NCI-H345 (cell line): ENCODE measurements at places on chromosomes 4 and X.

DNA sequence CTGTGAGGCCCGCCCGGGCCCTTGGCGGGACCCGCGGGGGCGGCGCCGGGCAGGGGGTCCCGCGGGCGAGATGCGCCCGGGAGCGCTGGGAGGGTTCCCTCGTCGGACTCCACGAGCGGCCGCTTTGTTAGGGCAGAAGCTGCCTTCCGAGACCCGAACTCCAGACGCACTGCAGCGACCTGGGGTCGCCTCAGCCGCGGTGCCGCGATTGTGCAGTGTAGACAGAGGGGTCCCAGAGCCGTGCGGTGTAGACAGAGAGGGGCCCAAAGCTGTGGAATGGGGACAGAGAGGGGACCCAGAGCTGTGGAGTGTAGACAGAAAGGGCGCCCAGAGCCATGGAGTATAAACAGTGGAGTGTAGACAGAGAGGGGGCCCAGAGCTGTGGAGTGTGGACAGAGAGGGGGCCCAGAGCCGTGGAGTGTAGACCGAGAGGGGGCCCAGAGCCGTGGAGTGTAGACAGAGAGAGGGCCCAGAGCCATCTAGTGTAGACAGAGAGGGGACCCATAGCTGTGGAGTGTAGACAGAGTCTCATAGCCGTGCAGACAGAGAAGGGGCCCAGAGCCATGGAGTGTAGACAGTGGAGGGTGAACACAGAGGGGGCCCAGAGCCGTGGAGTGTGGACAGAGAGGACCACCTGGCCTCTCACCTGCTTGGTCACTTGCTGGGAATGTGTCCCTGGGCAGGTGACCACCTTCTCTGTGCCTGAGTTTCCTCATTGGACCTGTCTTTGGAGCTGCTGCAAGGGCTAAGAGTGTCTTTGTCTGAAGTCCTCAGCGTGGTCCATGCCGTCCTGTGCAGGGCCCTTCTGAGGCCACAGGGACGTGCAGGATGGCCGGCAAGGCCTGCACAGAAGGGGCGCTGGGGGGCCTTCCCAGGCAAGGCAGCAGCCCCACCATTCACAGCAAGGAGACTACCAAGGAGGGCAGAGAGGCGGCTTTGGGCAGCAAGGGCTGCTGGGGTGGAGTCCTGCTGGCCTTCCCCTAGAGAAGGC lies 875 bp downstream of the RGS12 start:
- DNase-seq: no peak

GRCh38 chrX:39167791-39168190 lies 366.5 kb downstream of the MID1IP1 start:
- DNase-seq: no peak

GRCh38 chr4:30770812-30771211 lies 50.6 kb downstream of the PCDH7 start:
- DNase-seq: no peak

DNA sequence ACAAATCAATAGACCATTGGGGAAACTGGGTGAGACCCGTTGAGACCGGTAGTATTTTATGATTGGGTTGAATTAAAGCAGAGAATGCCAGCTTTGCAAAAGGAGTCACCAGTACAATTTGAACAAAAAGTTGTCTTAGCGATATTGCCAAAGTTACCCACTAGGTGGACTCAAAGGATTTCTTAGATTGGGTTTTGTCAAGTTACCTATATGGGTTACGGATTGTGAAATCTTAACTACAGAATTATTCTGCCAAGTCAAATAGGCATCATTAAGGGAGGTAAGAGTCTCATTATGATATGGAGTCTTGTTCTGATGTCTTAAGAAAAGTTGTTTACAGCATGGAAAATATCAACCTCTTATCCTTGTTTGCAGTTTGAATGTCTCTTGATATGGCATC lies 15.0 kb upstream of the CT47A1 start:
- no peak for DNase-seq

DNA sequence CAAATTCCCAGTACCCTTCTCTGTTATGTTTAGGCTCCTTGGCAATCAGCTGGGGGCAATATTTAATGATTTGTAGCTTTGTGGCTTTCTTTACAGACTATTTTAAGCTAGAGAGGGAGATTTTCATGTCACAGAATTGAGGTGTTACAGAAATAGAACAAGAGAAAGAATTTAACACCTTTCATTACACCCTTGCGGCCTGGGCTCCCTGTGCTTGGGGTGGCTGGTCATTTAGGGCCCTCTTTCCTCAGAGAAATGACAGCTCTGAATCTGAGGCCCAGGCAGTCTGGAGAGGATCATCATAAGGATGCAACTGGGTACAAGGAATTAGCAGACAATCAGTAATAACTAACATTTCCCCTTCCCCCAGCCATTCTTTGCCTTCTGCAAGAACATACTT lies 104.5 kb upstream of the INTU start:
- DNase-seq: no peak

GRCh38 chrX:15202454-15203177 lies 67.3 kb downstream of the ASB9 start:
- DNase-seq: no peak

DNA sequence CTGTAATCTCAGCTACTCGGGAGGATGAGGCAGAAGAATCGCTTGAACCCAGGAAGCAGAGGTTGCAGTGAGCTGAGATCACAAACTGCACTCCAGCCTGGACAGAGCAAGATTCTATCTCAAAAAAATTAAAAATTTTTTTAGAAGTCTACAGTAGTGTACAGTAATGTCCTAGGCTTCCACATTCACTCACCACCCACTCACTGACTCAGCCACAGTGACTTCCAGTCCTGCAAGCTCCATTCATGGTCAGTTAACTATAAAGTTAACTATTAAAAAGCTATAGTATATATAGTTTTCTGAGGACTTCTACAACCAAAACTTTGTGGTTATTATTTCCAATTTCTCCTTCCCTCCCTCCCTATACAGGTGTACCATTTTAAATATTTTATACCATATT lies 34.7 kb upstream of the NEUROG2 start:
- DNase-seq: no peak

DNA sequence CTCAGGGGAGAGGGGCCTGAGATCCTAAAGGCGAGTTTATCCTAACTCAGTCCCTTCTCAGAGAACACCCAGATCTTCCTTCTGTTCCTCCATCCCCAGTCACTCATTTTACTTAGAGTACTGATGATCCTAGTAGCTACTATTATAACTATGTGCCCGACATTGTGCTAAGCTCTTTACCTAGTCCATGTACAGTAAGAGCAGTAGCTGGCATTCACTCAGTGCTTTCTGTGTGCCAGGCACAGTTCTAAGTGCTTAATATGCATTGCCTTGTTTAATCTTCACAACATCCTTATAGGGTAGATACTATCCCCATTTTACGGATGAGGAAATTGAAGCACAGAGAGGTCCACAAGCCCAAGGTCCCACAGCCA lies 58.3 kb downstream of the FRMPD3 start:
- no peak for DNase-seq

DNA sequence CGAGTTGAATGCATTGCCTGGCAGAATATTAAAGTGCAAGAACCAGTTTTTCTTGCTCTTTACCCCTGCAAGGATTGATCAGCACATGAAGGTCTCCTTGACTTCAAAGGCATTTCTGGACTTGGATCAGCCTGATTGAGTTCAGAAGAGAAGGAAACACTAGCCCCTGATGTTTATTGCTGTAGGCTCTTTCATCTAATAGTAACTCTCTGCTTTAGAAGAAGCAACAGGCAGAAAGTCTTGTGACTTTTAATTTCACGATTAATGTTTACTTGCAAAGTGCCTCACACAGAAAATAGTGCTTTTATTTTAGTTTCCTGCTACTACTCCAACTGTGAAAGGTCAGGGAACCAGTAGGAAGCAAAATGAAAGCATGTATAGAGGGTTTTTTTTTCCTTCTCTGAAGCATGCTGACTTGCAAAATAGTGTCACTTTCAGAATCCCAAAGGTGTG lies 69.1 kb downstream of the PCDH7 start:
- DNase-seq: no peak

DNA sequence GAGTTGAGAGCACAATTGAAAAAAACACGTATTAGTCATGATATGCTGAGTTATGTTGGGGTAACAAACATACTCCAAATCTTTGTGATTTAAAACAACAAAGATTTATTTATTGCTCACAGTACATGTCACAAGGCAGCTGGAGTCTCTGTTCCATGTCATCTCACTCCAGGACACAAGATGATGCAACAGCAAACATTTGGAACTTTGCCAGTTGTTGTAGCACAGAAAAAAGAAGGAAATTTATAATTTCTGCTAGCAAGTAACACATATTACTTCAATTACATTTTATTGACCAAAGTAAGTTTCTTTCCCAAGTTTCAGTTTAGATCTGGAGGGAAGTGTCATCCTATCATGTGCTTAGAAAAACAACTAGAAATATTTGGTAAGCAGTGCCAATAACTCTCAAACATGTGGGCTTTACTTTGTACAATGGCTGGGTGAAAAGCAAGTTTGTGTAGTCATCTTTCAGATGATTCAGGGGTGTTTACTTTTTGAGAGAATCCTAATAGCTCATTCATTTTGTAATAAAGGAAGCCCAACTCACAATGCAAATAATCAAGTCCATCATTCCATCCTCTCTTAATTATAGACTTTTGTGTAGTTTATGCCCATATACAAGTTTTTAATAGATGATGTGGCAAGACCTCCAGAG lies 452.3 kb downstream of the ZIC3 start:
- no peak for DNase-seq

DNA sequence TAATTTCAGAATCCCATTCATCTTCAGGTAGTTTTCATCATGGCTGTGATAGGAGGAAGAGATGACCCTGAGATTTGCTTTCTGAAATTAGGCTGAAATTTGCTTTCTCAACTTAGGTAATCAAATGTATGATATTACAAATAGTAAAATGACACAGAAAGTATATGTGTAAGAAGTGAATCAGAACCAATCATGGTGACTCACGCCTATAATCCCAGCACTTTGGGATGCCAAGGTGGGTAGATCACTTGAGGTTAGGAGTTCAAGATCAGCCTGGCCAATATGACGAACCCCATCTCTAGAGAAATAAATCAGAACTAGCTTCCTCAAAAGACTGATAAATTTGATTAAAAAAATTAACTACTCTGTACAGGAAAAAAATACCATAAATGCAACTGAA lies 555.4 kb downstream of the STPG2 start:
- DNase-seq: no peak

- DNase-seq: no peak
These were observed 13.3 kb downstream of the CYP4V2 start for GRCh38 chr4:186204686-186205085.

DNA sequence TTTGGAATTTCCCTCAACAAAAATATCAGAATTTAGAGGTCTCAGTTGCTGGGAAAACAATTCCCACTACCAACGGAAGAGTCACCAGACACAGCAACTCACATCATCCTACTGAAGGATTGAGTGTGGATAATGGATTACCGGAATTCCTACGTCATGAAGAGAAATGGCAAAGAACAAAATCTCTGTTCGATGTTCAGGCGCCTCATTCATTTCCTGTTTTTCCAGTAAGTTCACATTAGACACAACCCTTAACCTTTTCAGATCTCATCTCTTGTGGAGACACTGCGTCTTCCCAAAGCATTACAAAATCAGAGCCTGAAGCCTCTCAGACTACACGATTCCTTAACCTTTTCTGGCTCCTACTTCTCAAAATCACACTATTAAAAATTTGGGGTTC lies 58.5 kb upstream of the CPEB2 start:
- no peak for DNase-seq

- no peak for DNase-seq
These were observed 76.0 kb upstream of the ITM2A start for GRCh38 chrX:79443121-79443520.

GRCh38 chrX:86910602-86911311 lies 606.8 kb upstream of the KLHL4 start:
- DNase-seq: no peak

- peak; percentile 45 for DNase-seq
These were observed 3.5 kb upstream of the SLIT2 start for GRCh38 chr4:20248155-20248558.

- DNase-seq: no peak
These were observed 83.9 kb downstream of the MAMLD1 start for GRCh38 chrX:150446995-150447394.

GRCh38 chrX:50770702-50771101 lies 43.3 kb downstream of the SHROOM4 start:
- no peak for DNase-seq

DNA sequence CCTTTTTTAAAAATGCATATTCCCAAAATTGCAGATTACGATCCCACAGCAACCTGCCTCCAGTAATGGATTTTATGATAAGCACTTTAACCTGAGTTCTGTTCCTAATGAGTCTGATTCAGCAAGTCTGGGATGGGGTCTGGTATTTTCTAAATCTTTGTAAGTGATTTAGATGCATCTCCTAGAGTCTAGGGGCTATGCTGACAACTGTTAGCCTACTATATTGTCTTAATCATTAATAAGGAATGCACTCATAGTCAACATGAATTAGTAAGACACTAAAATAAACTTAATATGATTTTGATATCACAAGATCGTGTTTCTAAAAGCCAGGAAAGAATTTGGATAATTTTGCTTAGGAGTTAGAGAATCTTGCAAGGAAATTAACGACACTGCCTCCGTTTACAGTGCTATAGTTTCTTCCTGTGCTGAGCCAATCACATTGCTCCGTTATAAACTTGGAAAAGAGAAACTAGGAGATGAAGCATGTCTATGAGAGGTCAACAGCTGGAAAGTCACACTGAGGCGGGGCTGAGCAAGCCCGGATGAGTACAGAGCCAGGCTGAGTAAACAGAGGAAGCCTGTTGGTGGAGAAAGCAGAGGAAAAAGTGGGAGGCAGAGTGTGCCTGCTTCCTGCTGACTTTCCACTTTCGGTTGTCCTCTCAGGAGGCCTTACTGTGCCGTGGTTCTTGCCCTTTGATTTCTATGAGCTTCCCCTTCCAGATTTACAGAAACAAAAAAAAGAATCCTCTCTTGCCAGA lies 5.4 kb downstream of the SCARB2 start:
- DNase-seq: peak; percentile 36

- no peak for DNase-seq
These were observed 164.3 kb downstream of the FAM13A start for GRCh38 chr4:88892646-88893045.

- DNase-seq: peak; percentile 28
These were observed 112.8 kb upstream of the PSAPL1 start for GRCh38 chr4:7547368-7548040.

DNA sequence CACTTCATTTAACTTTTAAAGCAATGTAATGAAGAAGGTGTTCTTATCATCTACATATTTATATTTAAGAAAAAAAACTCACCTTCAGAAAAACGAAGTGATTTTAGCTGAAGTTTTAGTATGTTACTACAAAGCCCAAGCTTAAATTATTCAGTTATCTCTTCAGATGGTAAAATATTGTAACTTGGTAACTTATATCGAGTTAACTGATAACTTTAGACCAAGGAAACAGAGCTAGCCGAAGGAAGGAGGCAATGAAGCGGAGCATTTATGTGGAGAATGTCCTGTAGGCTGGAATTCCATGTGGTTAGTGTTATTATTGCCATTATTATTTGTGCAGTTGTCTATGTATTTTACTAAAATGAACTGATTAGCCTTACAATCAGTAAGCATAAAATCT lies 1102.1 kb upstream of the LCORL start:
- DNase-seq: no peak

DNA sequence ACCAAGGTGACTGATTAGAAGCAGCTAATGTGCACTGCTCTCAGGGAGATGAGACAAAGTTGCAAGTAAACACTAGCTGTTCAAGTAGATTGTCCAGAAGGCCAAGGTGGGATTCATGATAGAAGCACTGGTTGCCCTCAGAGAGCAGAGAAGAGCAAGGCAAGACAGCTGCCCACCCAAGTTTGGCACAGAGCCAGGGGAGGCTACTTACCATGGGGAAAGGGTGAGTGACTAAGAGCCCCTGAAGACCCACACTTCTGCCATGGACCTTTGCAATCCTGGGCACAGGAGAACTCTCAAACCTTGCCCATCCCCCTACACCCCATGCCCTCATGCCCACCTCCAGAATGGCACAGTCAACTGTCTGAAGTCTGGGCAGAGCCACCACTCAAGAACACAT lies 68.3 kb downstream of the SPIN4 start:
- DNase-seq: no peak

- no peak for DNase-seq
These were observed 51.5 kb upstream of the FAM241A start for GRCh38 chr4:112093636-112094202.
